T-cell (primary cell): ENCODE measurements at places on chromosomes 7 and 10. TPM values are rescaled to one million over a fixed set of nuclear protein-coding genes. Genes with fewer than 3 reads are reported as not detected.

The COBL gene
- 0.19 TPM for total RNA-seq

GRCh38 chr10:63699785-63700613 is 178.8 kb downstream of the REEP3 start:
- DNase-seq = no peak

The DCLRE1A gene
- 3.9 TPM for total RNA-seq

DNA sequence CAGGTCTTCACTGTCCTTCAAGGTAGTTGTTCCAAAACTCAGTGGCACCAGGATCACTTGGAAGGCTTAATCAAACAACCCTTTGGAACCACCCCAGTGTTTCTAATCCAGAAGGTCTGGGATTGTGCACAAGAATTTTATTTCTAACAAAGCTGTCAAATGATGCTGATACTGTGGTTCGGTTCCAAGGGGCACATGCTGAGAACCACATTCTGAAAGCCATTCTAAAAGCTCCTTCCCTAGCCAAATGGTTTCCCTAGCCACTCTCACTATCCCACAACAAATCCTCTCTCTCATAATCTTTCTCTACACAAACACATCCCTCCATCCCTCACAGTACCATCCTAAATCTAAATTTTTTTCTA is 52.1 kb downstream of the MACC1 start:
- DNase-seq = no peak

DNA sequence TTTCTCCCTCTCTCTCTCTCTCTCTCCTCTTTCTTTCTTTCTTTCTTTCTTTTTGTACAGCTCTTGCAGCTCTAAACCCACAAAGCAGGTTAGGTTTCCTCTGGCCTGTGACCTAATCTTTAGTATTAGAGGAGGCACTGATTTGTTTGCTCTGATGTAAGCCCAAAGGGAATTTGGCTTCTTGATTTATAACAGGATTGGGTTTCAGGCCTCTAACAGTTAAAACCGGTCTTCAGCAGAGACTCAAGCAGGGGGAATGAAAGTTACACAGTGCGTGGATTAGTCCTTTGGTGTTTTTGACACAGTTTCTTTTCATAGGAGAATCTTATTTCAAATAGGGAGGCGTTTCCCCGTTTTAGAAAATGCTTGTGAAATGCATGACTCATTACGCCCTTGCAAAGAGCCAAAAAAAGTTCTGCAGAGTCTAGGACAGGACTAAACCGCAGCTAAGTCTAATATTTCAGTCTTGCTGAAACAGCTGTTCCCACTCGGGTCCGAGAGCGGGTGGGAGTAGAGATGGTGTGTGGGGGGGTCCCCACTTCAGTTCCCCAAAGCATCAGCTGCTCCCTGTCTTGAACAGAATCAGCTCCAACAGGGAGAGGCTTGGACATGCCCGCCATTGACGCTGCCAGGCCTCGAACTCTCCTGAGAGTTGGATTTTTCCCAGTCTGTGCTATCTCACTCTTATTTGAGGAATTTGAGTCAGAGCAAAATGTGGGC is 296.5 kb upstream of the PITRM1 start:
- no peak for DNase-seq

The C10orf53 gene
- not detected for total RNA-seq

The OGA gene
- 244 TPM for total RNA-seq

- no peak for DNase-seq
Measured at GRCh38 chr7:12389089-12389700, 14.5 kb downstream of the VWDE start.

The IMMP2L gene
- total RNA-seq = 14.1 TPM

- no peak for DNase-seq
Measured at GRCh38 chr10:67676208-67676825, 19.7 kb downstream of the CTNNA3 start.

The RADIL gene
- not detected for total RNA-seq

- no peak for DNase-seq
Measured at GRCh38 chr7:90188281-90188680, 23.3 kb upstream of the STEAP2 start.

- DNase-seq = no peak
Measured at GRCh38 chr10:78247266-78247665, 213.6 kb downstream of the RPS24 start.

The PPP1R3C gene
- not detected for total RNA-seq

The TBXAS1 gene
- total RNA-seq = 7.3 TPM

DNA sequence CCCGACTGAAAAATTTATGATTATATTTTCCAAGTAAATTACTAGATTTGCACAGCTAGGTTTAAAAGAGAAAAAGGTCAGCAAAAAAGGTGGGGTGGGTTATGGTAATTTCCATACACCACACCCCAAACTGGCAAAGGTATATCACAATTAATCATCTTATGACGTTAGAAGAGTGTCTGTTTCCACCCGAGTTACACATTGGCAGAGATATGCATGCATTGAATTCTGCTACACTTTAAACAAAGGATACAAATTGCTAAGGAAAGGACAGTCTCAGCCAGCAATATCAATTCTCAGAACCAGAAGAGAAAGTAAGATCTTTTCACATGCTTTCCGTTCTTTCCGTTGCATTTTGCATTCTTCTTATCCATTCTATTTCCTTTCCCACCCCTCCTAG is 843.3 kb downstream of the GATA3 start:
- no peak for DNase-seq

DNA sequence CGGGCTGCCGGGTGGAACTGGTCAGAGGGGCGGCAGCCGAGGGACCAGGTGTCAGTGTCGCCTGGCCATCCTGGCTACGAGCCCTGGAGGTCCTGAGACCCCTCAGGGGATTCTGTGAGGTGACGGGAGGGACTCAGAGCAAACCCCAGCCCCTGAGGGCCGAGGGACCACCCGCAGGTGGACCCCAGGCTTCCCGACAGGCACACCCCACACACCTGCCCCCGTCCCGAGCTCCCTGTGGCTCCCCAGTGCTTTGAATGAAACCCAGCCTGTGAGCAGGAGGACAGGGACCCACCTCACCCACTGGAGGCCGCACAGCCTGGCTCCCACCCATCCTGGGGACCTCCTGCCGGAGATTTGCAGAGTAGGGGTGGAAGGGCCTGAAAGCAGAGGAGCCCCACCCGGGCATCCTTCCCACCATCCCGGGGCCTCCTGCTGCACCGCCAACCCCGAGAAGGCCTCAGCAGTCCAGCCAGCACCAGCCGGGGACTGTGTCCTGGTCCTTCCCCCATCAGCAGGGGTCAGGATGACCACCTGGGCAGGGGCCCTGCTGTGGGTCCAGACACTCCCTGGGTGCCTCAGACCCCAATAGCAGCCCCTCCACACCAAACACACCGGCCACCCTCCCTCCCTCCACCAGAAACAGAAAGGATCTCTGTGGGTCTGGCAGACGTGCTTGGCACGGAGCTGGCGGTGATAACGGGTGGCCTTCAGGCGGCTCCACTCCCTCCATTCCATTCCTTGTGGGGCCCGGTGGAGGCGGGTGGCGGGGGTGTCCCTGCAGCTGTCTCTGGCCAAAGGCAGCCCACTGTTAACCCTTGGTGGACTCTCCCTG is 13.9 kb downstream of the VENTX start:
- DNase-seq = no peak

DNA sequence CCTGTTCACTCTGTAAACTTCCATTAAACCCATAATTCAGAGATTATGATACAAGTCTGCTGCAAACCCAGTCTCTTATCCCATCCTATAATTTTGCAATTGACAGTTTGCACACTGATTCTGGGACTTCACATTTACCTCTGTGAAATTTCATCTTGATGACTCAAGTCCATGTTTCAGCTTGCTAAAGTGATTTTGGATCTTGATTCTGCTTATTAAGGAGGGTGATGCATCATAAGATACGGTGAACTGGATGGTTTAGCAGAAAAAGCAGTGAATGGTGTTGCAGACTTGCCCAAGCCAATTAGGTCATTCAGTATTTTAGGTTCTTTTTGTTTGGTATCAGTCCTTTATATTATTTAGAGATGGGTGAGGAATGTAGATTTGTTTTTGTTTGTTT is 125.5 kb upstream of the PODXL start:
- no peak for DNase-seq

DNA sequence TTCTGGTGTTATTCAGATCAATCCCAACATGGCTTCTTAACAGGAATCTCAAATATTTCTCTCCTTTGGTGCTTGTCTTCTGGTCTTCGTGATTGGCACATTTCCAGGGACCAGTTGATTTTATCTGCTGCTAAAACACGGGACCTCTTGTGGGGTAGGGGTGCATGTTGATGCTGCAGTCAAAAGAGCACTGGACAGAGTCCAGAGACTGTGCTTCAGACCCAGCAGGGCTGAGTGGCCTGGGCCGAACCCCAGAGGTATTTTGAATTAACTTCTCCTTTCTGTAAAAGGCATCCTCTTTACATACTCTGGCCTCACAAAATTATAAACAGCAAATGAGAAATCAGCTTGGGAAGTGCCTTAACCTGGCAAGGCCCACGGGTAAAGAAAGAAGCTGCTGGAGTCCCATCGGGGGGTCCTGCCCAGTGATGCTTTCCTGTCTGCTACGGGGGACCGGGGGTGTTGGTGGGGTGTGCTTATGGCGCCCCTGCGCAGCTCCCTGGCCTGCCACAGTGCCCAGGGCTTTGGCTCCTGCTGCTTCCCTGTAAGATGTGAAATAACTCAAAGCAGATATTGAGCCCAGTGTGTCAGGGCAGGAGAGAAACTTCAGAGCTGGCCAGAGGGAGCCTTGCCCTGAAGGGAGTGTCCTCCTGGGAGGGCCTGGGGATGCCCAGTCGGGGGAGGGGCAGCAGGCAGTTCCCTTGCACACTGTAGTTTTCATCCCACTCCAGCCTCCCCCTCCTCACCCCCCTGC is 230.5 kb downstream of the TCF7L2 start:
- no peak for DNase-seq

DNA sequence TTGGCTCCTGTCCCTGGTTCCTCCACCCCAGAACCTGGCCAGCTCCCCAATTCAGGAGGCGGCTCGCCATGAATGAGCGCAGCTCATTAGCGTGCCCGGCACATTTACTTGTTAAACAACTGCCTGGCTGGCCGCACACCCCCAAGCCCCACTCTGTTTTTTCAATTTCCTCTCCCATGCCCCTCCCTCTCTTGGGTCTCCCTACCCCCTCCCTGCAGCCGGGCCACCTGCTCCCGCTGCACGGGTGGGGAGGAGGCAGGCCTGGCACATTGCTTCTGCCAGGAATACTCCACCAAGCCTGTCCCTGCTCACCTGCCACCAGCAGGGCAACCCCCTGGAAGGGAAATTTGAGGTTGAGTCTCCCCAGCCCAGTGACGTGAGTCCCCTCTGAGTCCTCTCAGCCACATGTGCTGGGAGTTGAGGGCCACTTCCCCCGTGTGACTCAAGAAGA is 2.5 kb upstream of the SLIT1 start:
- no peak for DNase-seq

The MSMB gene
- total RNA-seq = not detected

DNA sequence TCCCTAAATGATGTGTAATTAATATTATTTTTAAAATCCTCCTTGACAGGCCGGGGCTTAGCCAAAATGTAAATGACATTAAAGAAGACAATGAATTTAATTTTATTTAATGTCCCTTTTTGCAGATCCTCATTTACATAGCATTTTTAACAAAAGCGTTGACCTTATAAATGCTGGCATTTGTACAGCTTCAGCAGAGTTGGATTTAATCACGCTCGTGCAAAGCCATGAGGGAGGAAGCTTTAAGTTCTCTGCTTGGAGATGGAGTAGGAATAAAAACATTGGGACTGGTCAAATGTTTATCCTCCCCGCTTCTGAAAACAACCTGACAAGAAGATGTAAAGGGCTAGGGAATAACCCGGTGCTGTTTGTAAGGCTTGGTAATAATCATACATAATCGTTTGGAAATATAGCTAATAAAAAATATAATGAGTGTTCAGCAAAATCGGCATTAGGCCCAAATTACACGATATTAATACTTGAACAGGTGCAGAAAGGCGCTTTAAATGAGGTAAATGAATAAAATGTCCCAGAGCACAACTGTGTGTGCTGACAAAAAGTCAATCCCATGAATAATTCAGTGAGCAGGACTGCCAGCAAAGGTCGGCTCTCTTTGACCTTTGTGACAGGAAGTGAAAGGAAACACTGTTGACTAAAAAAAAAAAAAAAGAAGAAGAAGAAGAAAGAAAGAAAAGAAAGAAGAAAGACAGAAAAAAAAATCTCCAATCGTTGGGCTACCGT is 11.5 kb downstream of the EBF3 start:
- no peak for DNase-seq

DNA sequence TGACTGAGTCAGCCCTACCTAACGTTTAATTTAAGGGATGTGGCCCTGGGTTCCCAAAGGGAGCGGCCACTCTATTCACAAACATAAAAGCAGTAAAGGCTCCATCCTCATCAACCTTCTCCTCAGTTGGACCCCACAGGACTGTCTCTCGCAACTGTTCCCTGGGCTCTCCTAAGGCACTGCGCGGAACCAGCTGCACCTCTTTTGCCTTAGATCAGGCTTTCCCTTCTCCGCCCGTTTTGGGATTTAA is 689 bp upstream of the GTPBP4 start:
- no peak for DNase-seq

DNA sequence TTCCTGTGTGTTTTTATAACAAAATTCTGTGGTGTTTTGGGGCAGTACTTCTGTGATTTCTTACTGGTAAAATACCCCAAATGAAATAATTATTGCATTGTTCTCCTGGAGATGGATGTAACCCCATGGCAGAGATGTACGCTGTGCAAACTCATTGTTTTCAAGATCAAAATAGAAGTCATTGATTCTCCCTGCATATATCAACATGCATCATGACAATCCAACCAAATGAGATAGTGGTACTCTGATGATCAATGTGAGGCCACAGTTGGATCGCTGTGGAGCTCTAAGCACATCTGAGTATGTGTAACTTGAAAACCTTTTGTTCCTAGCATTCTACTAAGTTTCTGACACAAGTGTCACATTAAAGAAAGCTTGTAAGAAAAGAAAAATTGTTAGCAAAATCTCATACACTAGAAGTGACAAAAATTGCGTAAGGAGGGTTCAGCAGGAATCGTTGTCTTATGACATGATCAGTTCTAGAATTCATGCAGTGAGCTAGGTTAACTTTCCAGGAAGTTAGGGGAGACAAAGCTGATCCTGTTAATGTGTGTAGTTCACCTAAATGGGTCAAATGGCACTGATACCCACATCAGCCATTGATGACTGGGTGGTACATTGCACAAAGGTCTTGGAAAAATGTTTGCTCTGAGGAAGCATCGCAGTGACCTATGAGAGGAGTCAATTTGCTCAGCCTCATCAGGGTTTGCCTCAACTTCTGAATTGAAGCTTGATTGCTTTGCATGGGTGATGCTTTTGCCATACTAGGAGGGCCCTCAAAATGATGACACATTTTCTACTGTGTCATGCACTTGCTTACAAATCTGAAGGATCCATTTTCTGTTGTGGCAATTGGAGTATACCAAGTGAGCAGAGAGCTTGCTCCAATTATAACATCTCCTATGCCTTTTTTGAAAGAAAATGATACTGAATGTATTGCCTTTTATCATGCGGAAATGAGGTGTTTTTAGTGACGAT is 145.1 kb downstream of the PLXDC2 start:
- DNase-seq = no peak
